ENCODE measurements at places on chromosomes 1 and 21. TPM values are rescaled to one million over a fixed set of nuclear protein-coding genes. Genes with fewer than 3 reads are reported as not detected.
A peak's percentile ranks its signal among the peaks of the same experiment; 100 is the strongest.

GRCh38 chr21:33433425-33434114 lies 30.4 kb downstream of the IFNGR2 start:
- no peak for DNase-seq

DNA sequence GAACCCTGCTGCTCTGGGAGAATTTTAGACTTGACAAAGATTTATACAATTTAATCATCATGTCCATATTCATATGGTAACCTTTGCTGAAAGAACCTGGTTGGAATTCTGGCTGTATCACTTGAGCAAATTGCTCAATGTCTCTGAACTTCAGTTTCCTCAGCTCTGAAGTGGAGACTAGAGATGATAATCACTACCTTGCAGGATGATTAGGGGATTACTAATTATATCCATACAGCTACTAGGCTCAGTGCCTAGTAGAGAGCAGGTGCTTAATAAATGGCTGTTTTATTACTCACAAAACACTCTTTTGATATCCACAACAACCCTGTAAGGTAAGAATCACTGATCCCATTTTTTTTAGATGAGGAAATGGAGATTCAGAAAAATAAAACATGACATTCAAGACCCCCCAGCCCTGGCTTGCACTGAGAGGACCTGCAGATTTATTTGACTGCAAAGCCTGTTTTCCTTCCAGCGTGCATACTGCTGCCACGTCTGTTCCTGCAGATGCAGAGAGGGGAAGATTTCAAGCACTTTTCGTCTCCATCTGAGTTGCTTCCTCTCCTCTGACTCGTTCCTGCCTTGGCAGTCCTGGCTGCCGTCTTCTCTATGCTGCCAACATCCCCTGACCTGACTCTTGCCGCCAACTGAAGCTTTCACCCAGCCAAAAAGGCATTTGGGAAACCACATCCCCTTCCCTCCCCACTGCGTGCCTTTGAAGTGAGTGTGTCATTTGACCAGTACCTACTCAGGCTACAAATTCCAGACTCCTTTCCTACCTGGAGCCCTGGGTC lies 203.0 kb downstream of the PLPP3 start:
- DNase-seq, result peak; percentile 51

DNA sequence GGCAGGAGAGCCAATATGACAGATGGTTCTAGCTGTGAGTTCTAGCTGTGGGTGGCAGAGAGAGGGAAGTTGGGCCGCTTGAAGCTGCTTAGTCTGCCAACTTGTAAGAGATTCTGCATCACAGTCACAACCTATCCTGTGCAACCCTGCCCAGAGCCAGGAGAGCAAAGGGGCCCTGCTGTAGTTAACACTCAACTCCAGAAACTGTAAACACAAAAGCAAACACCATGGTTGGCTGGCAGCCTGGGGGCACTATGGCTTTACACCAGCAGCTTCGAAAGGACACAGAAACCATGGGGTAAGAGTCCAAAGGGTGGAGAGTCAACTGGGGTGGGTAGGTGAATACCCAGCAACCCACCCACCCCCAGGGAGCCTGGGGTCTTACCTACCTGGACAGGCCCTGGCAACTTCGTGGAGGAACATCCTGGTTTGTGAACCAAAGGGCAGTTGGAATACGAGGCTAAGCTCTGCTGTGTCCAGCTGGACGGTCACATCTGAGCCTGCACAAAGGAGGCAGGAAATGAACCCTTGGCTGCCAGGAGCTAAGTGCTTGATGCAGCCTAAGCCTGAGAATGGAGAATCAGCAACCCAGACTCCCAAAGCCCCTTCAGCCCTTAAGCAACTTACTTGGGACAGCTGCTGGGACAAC lies 6.4 kb downstream of the INPP5B start:
- DNase-seq, result no peak

DNA sequence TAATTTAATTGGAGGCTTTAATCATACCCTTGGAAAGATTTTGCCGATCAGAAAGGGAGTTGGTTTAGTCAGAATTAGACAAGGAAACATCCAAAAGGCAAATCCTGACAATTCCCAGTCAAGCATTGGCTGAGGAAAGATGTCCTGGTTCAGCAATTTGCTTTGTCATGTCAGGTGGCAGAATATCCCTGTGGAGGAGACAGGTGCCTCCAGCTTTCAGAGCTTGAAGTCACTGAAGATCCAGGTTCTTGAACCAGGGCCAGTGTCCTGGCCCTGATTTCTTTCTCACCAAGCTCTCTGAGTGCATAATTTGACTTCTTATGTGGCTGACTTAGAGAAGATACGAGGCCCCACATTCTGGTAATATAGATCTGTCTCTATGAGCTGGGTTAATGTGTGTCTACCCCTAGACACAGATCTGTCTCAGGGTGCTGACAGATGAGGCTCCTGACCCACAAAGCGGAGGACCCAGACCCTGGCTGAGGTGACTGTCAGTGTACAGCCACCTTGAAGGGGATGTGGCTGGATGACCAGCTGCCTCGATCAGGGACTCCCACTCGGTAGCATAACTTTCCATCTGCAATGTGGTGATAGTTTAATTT lies 118.9 kb downstream of the HHAT start:
- DNase-seq, result no peak

Gene CATSPERE
- total RNA-seq, result 0.50 TPM

DNA sequence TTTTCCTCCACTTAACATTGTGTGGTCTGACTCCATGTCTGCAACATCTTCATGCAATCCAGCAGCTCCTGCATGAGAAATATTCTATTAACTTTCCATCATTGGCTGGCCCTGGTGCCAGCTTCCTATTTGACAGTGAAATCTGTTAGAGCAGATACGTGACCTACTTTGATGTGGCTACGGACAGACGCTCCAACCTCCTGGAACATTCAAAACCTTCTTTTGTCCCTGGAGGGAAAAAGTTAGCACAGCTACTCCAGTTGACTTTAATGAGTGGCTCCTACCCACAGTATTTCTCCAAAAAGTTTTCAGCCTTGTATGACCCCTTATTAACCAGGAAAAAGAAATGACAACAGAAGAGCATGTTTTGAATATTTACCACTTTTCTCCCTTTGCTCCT lies 22.0 kb downstream of the PRAMEF20 start:
- DNase-seq, result no peak

DNA sequence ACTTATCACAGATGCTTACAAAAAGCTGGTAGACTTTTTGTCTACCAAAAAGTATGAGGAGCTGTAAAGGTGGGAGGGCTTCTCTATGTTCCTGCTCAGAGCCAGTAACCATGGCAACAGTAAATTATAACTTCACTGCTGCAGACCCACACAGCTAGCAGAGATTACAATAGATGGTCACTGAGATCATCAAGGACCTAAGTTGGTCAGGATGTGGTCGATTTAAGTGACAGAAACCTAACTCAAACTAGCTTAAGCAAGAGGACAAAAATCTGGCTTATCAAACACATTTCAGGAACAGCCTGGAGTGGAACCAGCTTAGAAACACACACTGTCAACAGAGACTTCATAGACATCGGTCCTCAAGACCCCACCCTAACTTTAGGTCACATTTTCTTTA lies 113.4 kb upstream of the ATP1A1 start:
- no peak for DNase-seq

DNA sequence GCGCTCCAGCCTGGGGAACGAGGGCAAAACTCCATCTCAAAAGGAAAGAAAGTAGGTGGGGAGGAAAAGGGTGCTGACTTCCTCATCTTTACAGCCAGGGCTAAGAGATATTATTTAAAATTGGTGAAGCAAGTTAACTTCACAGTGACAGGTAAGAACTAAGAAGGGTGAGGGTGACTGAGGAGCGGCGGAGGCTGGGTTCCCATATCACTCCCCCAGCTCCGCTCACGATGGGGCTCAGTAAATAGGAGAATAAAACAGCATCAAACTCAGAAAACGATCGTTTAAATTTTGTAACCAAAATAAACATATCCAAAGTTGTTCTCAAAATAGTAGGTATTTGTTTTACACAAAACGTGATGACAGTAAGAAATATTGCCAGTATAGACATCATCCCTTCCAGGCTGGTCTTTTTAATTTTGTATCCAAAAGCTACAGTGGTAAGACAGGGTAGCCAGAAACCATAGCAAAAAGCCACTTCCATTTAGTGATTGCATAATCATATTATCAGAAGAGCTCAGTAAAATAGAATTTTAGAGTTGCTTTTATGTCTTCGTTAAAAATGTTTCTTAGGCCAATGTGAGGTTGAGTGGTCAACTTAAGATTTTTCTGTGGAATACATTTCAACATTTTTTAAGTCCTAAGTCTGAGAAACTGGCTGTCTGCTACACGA lies 26.2 kb upstream of the ADARB1 start:
- DNase-seq, result no peak

GRCh38 chr21:33015096-33015495 lies 10.6 kb upstream of the OLIG2 start:
- DNase-seq, result no peak

Gene WNT4
- 0.05 TPM for total RNA-seq

GRCh38 chr1:147214325-147214724 lies 10.8 kb downstream of the FMO5 start:
- no peak for DNase-seq

DNA sequence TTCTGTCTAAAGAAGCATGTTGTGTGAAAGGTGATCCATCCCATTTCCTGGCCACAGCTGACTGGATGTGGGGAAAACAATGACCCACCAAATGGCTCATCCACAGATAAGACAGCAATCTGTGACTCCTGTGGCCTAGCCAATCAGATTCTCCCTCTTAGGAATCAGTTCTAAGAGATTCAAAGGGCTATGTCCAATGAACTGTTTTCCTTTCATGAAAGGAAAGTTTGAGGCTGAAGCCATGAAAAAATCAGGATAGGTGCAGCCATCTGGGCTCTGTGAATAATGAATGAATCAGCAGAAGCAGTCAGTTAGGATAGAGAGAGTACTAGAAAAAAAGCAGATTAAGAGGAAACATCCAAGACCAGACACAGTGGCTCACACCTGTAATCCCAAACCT lies 164.7 kb downstream of the NRIP1 start:
- DNase-seq, result no peak

DNA sequence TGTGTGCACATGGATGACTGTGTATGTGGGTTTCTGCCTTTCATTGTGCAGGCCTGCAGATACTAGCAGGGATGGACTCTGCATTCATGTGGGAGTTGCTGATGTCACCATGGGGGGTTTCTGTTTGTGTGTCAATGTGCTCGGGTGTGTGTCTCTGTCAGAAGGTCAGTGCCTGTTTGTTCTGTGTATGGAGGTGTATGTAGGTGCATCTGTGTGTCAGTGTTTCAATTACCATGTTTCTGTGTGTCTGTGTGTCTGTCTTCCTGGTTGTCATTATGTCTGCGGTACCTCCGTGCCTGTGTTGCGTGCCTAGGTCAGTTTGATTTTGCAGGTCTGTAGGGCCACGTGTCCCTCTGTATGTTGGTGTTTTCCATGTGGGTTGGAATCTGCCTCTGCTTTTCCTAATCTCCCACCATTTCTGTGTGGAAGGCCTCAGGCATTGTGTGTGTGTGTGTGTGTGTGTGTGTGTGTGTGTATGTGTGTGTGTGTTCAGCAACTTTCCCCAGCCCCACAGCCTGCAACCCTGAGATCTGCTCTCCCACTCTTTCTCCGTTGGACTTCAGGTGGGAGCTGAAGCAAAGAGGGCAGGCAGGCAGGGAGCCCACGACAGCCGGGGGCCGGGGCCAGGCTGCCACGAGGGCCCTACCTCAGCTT lies 36.7 kb upstream of the WASF2 start:
- DNase-seq, result no peak

DNA sequence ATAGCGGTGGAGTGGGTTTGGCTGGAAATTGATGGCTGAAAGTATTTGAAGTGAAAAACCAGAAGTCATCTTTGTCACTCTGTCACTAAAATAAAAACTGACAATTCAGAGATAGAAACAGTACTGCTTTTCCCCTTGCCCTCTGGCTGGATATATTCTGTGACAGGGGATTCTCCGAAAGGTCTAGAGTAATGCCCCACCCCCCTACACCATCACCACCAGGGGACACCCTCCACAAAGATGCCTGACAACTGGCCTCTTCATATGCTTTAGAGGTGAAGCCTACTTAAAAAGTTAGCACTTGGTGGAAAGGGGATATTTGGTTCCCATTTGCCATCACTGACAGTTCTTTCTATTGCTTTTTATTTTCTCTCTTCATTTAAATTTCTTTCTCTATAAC lies 73.5 kb downstream of the SGIP1 start:
- DNase-seq, result no peak

DNA sequence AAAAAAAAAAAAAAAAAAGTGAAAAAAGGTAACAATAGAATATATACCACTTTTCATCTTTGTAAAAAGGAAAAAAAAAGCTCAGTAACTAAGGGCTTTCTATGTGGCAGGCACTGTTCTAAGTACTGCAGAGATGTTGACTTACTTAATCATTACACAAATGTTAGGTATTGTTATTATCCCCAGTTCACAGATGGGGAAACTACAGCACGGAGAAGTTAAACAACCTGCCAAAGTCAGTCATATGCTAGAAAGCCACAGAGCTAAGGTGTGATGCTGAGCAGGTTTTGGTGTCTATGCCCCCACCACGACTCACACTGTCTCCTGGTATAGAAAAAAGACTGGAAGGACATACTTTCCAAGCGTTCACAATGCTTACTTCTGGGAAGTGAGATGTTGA lies 6.6 kb upstream of the PNRC2 start:
- no peak for DNase-seq

Gene SERPINC1
- total RNA-seq, result 0.25 TPM

- DNase-seq, result no peak
These were observed 4.9 kb downstream of the POMGNT1 start for GRCh38 chr1:46193285-46193684.

Gene RXRG
- total RNA-seq, result 2.2 TPM

DNA sequence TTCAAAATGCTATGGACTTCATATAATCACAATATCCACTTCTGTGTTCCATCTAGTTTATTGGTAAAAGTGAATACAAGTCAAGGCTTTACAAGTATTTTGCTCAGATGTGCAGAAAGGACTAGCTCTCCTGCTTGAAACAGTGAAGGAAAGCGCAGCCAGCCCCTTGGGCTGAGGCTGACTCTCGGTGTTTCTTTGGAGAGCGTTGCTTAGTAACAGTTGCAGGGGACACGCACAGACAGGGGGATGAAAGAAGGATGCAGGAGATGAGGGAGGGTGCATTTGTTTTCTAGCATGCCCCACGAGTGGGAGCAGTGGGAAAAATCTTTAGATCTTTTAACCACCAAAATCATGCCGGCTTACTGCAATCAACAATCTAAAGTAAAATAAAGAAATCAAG lies 9.1 kb downstream of the PYCR2 start:
- no peak for DNase-seq

- no peak for DNase-seq
These were observed 63.7 kb downstream of the NVL start for GRCh38 chr1:224266105-224266914.

Measured in left ventricle myocardium superior (tissue), 1 donor.